ENCODE measurements at places on chromosomes 12 and 14.

- DNase-seq: no peak
These were observed 77.8 kb downstream of the SLC24A4 start for GRCh38 chr14:92400579-92401444.

DNA sequence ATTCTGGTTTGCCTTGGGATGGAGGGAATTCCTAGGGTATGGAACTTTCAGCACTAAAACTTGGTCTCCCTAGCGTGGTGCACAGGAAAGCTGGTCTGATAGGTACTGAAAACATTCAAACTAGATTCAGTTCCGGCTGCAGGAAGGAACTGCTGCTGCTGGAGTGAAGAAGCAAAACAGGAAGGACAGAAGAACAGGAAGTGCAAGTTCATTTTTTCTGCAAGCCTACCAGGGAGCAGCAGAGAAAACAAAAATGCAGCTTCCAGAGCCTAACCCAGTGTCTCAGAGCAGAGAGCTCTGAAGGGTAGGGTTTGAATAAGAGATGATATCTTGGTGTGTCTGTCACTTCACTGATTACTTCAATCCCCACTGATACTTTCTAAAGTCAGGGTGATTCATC lies 165.2 kb downstream of the VRK1 start:
- DNase-seq: no peak

DNA sequence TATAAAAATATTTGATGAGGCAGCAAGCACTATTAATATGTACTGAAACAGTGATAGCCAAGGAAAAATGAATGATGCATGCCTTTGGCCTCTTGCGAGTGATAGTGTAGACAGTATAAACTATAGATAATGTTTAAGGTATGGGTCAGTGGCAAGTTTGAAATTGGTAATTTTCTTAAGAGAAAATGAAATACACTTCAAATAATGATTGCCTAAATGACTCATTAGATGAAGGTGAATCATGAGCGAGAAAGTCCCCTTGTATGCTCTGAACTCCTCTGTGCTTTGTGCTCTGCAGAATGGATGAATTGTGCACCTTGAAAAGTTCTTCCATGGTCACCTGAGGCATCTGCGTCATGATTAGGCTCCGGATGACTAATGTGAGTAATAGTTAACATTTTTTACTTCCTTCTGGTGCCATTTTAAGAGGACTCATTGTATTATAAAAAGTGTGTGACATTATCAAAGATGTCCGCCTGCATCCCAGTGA lies 84.9 kb upstream of the RTL1 start:
- DNase-seq: peak; percentile 85

- DNase-seq: no peak
These were observed 175.1 kb downstream of the NRXN3 start for GRCh38 chr14:78345131-78345744.

DNA sequence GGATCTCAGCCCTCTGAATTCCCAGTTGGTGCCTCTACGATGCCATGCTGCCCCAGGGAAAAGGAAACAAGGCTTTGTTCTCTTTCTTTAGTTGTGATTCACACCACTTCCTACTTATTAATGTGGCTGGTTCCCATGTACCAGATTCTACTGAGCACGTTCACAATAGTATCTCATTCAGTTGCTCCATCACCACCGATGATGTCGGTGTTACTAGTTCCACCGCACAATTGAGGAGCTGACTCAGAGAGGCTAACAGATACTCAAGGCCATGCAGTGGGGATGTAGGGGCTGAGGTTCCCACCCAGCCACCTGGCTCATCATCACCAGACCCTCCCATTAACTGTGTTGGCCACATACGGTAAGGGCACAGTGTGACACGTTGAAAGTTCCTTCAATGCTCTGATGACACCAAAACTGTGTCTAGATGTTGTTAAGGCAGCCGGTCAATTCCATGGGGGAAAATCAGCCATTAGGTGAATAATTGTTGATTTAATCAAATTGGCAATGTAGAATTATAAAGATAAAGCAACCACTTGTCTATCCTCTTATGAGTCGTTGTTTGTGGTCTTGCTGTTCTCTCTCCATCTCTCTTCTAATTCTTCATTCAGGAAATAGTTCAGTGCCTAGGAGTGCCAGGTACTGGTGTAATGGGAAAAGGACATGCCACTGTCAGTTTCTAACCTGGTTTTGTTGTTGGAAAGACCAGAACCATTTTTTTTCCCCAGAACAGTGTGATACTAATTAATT lies 244.2 kb upstream of the CRY1 start:
- peak; percentile 88 for DNase-seq

DNA sequence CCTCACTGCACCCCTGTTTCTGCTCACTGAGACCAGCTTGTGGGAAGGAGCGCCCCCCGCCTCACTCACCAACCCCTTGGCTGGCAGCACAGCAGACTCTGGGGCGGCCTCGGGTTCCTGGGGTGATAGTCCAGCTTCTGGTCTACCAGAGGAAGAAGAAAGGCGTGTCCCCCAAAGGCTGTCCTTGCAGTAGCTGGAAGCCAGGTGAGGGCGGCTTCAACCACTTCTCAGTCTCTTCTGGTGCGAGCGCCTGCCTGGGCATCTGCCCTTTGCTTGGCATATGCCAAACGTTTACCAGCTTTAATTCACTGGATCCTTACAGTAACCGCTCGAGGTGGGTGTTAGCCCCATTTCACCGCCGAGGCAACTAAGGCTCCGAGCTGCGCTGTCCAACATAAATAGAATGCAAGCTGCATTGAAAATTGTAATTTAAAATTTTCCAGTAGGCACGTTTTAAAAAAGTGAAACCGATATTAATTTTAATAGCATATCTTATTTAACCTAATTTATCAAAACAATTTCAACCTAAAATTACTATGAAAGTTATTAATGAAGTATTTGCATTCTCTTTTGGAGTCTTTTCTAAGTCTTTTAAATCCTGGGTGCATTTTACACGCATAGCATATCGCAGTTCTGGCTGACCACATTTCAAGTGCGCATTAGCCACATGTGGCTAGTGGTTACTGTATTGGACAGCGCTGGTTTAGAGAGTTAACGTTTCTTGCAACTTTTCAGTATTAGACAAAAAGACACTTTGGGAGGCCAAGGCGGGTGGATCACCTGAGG lies 872 bp downstream of the FAM177A1 start:
- no peak for DNase-seq

DNA sequence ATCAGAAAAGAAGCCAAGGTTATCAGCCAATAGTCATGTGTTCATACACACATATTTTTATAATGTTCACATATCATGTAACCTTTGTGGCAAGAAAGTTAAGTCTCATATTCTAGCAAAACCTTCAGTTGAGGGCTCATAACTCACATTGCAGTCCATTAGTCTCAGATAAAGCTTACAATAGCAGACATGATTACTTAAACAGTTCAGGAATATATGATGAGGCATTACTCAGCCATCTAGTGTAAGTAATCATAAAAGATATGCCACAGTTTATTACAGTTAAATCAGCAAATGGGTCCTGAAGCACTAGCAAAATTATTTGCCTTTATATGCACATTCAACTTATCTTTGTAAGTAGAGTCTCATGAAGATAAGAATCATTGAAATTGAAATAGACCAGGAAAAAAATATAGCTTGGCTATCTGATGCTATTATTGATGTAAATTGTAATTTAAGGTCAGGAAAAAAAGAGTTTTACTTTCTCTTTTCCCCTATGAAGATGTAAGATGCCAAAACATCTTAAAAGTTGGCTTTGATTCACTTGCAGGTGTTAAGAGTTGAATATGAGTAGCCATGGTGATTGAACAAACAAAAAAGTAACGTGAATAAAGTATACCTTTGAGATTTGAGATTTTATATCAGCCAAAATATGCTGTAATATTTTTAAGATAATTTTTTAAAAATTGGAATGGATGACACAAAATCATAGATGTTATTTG lies 537.0 kb downstream of the SLC6A15 start:
- no peak for DNase-seq

DNA sequence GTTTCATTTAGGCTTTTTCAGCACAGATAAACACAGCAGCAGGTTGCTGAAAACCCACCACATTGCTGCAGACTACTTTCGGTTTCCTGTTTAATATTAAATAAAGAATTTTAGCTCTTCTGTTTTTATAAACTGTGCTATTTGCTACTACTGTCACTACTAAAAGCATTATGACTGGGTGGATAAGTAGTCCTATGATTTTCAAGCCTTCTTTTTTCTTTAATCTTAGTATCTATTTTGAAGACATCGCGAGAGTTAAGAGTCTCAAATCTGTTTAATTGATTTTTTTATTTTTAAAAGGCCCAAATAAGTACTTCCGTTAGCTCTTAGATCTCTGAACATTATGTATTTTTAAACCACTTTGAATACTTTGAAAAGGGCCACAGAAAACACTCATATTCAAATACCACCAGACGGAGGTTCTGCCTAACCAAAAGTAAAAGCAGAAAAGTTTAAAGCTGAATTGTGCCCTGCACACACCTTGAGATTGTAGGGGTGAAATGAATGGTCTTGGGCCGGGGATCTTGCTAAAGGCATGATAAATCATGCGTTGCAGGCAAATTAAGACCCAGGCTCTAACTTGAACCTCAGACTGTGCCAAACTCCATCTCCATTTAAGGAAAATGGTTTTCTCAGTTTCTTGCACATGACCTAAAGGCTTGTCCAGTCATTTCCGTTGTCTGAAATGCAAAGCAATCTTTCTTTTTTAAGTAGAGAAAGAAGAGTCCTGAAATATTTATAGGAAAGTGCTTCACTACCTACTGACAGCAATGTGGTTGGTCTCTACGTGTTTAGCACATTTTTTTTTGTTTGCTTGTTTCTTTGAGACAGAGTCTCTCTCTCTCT lies 13.6 kb upstream of the FOXN3 start:
- peak; percentile 69 for DNase-seq

DNA sequence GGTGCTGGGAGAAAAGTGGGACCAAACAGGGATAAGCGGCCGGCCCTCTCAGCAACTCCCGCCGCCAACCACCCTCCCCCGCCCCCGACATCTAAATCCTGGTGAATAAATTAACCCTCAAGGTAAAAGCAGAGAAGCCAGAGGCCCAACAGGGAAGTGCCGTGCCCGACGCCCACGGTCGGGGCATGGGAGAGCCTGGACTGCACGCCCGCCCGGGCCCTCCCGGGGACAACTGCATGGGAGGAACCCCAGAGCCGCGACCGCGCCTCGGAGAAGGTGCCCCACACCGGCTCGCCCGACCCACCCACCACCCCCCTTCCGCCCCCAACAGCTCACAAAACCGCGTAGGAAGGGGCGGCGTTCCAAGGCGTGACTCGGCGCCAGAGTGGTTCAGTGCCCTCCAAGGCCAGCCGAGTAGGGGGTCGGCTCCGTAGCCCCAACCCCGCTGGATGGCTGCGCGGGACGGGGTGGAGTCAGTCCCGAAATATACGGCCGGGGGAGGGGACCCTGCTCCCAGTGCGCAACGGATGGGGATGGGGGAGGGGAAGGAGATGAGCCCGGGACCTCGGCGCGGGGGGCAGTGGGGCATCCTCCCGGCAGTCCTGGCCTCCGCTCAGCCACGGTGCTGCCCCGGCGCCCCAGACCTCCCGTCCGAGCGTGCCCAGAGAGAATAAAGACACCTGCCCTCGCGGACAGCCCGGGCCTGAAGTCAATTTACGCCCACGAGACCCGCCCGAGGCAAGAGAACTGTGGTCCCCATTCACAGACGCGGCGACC lies 732 bp downstream of the SLC25A29 start:
- no peak for DNase-seq

- DNase-seq: no peak
These were observed 111.0 kb downstream of the BBS10 start for GRCh38 chr12:76237086-76237701.

DNA sequence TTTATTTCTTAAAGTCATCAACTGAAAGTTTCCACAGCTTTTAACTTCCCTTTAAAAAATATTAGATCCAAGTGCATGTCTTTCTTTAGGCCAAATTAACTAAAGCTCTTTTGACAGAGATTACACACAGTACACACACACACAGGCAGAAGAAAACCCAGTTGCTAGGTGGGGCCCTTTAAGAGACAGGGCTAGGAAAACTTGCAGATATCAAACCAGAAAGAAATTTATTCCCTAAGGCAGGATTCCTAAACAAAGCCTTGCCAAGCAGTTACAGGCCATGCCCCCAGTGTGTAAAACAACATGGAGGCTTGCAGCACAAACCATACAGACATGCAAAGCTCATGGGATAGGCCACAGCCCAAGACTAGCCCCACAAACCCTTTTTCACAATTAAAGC lies 123.4 kb downstream of the FSCB start:
- DNase-seq: no peak

DNA sequence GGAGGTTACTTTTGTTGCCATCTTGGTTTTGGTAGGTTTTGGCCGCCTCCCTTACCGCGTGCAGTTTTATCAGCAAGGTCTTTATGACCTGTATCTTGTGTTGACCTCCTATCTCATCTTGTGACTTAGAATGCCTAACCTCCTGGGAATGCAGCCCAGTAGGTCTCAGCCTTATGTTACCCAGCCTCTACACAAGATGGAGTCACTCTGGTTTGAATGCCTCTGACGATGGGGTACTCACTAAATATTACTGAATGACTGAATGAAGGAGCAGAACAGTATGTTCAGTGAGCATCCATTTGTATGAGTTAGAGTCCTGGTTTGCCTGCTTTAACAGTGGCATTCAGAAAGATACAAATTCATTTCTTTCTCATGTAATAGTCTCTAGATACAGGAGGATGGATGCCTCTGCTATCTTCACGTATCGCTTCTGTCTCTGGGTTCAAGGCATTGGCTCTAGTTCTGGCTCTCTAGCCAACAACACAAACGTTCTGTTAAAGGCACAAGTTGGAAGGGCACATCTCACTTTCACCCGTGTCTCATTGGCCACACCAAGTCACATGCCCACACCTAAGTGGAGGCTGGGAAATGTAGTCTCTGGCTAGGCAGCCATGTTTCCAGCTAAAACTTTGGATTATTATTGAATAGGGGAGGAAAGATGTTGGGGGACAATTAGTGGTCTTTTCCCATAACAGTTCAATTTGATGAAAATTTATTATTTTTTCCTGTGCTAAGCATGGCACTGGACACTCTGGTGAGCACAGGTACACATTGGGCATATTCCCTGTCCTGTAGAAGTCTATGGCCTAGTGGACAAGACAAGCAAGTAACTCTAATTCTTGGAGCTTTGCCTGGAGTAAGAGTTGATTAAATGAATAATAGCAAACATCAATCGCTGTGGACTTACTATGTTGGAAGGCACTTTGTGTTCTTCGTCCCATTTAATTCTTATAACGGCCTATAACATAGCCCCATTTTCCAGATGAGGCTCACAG lies 75.2 kb upstream of the RPH3A start:
- DNase-seq: no peak

GRCh38 chr12:132366341-132366861 lies 37.0 kb upstream of the GALNT9 start:
- no peak for DNase-seq

- no peak for DNase-seq
These were observed 393.5 kb downstream of the PCNX1 start for GRCh38 chr14:71300566-71301330.

DNA sequence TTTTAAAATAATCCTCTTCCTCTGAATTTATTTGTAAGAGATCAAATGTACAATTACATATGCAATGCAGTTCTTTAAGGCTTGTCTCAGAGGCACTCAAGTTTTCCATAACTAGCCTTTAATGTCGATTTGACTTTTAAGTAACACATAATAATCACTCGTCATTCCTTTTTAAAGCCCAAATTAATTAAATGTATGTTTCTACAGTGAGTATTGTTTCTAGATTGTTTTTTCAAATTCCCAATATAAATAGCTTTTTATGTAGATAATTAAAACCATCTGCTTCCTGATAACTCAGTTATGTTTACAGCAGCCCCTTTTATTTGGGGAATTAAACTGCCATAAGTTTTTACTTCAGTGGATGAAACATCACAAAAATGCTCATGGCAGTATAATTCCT lies 185.1 kb downstream of the ETNK1 start:
- no peak for DNase-seq

- DNase-seq: no peak
These were observed 25.5 kb downstream of the ADIPOR2 start for GRCh38 chr12:1716215-1716862.

Data from RCC 7860 (cell line).